ENCODE measurements at places on chromosomes 6 and 20.

GRCh38 chr6:158868122-158868480, 48.9 kb upstream of the EZR start:
- no peak for DNase-seq

DNA sequence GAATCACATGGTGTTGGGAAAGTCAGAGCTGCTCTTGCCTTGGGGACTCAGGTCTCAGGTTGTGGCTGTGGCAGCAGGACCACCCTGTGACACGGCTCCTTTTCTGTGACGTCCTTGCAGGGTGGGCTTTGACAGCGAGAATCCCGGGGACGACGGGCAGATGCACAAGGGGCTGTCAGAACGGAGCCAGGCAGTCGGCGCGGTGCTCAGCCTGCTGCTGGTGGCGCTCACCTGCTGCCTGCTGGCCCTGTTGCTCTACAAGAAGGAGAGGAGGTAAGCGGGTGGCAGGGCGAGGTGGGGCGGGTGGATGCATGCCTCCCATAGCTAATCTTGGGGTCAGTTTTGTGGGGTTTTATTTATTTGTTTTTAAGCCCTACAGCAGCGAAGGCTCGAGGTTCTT, 19.2 kb upstream of the SLC22A1 start:
- DNase-seq: no peak

- no peak for DNase-seq
Measured at GRCh38 chr6:158826819-158827501, 7.8 kb upstream of the EZR start.

DNA sequence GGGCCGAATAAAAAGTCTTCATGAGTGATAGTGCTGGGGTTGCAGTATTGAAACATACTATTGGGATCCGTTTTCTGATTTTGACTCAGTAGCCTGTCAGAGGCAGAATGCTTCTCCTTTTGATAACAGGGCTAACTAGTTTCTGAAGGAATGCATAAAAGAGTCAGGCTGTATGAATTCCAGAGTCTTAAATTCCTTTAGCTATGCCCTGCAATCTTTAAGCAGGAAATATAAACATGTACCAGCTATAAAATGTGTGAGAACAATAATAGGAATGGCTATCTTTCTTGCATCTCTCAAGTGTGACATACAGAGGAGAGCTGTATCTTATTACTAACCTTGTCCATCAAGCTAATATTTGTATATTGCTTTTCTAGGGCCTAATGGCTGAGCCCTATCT, 917.1 kb downstream of the KIF16B start:
- DNase-seq: no peak

GRCh38 chr6:41040940-41041536, 1.2 kb upstream of the TSPO2 start:
- DNase-seq: no peak

Data from AML-193 (cell line).